ENCODE measurements at places on chromosomes 16 and 17. TPM values are rescaled to one million over a fixed set of nuclear protein-coding genes. Genes with fewer than 3 reads are reported as not detected.

The MTSS2 gene
- 132 TPM for total RNA-seq

The C17orf67 gene
- 0.62 TPM for total RNA-seq

GRCh38 chr16:30764086-30764485 lies 2.0 kb downstream of the RNF40 start:
- H3K4me1 ChIP-seq = peaks cover 29% of the 10 kb centered on the region
- H3K4me3 ChIP-seq = no peak overlapping the region
- H3K27ac ChIP-seq = no peak overlapping the region
- no peaks in the 10 kb centered on the region for H3K27me3 ChIP-seq

DNA sequence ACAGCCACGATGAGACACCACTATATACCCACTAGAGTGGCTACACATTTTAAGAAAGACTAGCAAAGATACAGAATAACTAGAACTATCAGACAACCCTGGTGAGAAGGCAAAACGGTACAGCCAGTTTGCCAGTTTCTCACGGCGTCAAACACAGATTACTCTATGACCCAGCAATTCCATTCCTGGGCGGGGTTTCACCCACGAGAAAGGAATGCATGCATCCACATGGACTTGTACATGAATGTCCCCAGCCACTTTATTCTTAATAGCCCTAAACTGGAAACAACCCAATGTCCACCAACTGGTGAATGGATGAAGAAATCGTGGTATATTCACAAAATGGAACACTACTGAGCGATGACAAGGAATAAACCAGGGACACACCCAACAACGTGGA lies 74.5 kb downstream of the MYH10 start:
- no peaks in the 10 kb centered on the region for H3K4me1 ChIP-seq
- DNase-seq = no peak
- H3K27ac ChIP-seq = no peak overlapping the region

GRCh38 chr17:43372273-43372911 lies 26.4 kb upstream of the ARL4D start:
- peaks cover 60% of the 10 kb centered on the region for H3K4me1 ChIP-seq
- H3K27ac ChIP-seq = no peak overlapping the region
- H3K4me3 ChIP-seq = peak overlapping the region; percentile 49
- no peak for DNase-seq
- H3K36me3 ChIP-seq = no peaks in the 10 kb centered on the region
